ENCODE measurements at places on chromosomes 7 and 10. TPM values are rescaled to one million over a fixed set of nuclear protein-coding genes. Genes with fewer than 3 reads are reported as not detected.

GRCh38 chr10:35784751-35785150, 142.7 kb upstream of the FZD8 start:
- DNase-seq, result no peak

- no peak for DNase-seq
Measured at GRCh38 chr7:112211348-112211907, 4.9 kb downstream of the ZNF277 start.

The TEX36 gene
- total RNA-seq, result not detected

GRCh38 chr10:48658243-48658974, 26.3 kb upstream of the WDFY4 start:
- peak; percentile 61 for DNase-seq

The HTR7 gene
- 0.22 TPM for total RNA-seq

- no peak for DNase-seq
Measured at GRCh38 chr10:13872411-13872810, 285.6 kb downstream of the PRPF18 start.

- DNase-seq, result no peak
Measured at GRCh38 chr10:100981178-100981772, 6.0 kb downstream of the MRPL43 start.

DNA sequence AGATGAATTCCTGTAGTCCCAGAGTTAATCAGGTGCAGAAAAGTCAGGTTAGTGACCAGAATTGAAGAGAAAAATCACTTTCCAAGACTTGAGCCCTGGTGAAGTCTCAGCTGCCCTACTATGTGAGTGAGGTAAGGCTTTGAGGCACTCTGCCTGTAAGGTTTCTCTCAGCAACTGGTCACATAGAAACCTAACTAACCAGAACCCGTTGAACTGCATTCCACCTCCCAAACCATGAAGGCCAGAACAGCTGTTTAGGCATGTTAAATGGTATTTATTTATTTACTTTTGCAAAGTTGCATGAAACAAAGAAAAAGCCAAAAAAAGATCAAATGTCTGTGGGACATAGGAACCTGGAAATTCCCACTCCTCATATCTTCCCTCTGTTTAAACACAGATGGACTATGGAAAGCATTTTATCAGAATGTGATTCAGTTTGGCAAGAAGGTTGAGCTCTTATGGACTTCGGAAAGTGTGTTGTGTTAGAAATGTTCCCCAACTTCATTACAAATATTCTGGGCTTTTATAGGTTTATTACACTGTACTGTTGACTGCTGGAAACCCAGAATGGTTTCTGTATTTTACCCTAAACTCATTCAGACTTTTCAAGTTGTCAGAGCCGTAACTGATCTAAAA, 12.8 kb upstream of the GPR85 start:
- DNase-seq, result no peak

GRCh38 chr7:106720641-106721040, 59.7 kb upstream of the CCDC71L start:
- DNase-seq, result no peak

DNA sequence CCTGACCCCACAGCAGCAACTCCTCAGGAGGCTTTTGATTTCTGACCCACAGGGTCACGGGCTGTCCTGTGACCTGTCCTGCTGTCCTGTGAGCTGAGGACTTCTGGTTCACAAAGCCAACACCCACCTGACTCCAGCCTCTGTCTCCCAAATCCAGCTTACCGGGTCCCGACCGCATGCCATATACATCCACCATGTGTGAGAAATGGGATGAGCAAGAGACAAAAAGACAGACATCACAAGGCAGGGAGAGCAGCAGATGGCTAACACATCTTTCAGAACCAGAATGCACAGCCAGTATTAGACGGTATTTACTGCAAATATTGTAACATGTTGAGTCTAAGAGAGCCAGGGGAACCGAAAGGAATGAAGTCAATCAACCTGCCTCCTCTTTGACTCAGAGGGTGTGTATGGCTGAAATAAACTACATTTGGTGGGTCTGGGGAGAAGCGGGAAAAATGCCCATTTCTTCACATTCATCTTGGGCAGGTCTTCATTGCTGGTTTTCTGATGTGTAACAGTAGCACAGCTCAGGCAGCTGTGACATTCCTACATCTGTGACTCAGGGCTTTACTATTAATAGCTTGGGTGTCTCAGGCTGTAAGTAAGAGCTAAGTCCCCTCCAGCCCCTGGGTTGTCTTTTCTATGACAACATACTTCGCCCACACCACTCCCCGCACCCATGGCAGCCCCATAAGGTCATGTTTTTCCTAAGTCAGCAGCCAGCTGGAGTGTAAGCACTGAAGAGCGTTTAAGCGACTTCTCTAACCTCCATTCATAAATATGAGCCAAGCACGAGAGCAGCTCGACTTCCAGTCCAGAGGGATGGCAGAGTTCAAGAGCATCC, 25.0 kb downstream of the ABLIM1 start:
- DNase-seq, result peak; percentile 85

DNA sequence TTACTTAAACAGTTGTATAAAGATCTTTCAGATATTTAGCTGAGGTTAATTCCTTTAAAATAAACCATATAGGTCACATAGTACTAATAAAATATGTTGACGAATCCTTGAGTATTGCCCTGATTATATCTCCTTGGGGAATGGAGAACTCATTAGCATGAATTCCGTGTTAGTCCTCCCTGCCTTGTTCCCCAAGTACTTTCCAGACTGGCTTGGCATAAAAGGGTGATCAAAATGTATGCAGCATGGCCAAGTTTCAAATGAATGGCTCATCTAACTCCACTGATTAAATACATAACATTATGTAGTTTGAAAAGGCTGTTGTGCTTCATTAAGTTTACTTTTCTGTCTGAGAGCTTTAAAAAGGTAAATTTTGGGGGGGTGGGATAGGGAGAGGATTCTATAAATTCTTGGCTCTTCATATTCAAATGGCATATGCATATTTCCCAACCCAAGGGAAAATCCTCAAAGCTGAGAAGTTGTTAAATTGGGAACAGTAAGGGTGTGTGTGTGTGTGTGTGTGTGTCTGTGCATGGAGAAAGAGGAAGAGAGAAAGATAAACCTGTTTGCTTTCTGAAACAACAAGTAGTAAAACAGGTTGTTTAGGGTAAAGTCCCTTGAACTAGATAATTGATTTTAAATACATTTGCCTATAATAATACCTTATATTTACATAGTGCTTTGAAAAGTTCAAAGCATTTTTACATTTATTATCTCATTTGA, 4.8 kb upstream of the ADD3 start:
- DNase-seq, result no peak

DNA sequence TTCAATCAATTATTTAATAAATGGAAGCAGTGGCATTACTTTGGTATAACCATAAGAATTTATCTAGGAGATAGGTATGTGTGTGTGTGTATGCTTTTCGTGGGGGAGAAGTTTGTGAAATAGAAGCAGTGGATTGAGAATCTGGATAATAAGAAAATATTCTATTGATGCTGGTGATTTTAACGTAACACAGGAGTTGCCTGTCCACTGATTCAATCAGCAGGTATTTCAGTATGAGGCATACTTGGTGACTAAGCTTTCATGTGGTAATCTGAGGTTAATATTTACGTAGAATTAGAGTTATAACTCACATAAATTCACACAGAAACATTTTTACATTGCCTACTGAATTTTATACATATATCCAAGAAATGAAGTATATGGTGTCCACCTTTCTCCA, 568.0 kb downstream of the ZWINT start:
- no peak for DNase-seq

The DENND2A gene
- total RNA-seq, result not detected

DNA sequence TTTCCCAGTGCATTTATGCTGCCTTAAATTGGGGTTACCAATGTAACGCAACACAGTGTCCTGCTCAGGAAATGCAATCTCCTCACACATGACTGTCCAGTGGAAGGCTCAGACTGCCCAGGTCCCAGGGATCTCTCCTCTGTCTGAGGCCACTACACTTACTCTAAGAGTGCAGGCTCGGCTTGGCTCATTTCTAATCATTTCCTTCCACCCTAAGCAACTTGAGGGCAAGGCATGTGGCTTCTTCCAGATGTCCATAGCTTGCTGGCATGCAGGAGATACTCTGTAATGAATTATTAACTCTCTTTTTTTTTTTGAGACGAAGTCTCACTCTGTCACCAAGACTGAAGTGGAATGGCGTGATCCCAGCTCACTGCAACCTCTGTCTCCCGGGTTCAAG, 23.7 kb downstream of the PLAC9 start:
- no peak for DNase-seq

DNA sequence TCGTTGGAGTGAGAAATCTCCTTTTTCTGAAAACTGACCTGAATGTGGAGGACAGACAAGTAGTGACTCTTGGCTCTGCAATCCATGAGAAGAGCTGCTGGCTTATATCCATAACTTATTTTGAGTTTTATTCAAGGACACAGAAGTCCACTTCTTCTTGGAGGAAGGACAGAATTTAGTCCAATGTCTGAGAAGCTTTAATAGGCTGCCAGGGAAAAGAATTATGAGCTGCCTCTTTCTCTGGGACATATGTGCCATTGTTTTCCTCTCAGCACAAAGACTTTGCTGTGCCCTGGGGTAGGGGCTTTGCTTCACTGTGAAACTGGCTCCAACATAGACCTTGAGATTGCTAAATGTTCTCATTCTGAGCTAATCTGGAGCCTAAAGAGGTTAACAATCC, 20.5 kb upstream of the AOC1 start:
- no peak for DNase-seq
